ENCODE measurements at places on chromosomes 12 and 14.
A peak's percentile ranks its signal among the peaks of the same experiment; 100 is the strongest.

- H3K36me3 ChIP-seq: no peaks in the 10 kb centered on the region
- no peak overlapping the region for H3K27ac ChIP-seq
- H3K4me1 ChIP-seq: no peaks in the 10 kb centered on the region
- H3K4me3 ChIP-seq: no peak overlapping the region
- DNase-seq: no peak
These were observed 1282.2 kb upstream of the USP15 start for GRCh38 chr12:60977966-60978365.

DNA sequence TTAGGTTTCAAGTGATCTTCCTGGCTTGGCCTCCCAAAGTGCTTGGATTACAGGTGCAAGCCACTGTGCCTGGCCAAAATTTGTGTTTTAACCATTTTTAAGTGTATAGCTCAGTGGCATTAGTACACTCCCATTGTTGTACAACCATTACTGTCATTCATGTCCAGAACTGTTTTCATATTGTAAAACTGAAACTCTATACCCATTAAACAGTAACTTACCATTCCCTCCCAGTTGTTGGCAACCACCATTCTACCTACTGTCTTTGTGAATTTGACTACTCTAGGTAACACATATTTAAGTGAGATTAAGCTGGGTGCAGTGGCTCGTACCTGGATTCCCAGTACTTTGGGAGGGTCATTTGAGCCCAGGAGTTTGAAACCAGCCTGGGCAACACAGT is 67.3 kb upstream of the KCNH3 start:
- H3K4me1 ChIP-seq: no peaks in the 10 kb centered on the region
- no peak overlapping the region for H3K4me3 ChIP-seq
- H3K27me3 ChIP-seq: no peaks in the 10 kb centered on the region
- no peaks in the 10 kb centered on the region for H3K36me3 ChIP-seq
- no peak for DNase-seq

- H3K4me1 ChIP-seq: no peaks in the 10 kb centered on the region
- no peaks in the 10 kb centered on the region for H3K36me3 ChIP-seq
- peaks cover 19% of the 10 kb centered on the region for H3K27me3 ChIP-seq
- no peak overlapping the region for H3K4me3 ChIP-seq
- DNase-seq: peak; percentile 47
- no peak overlapping the region for H3K27ac ChIP-seq
These were observed 170.2 kb downstream of the BCAT1 start for GRCh38 chr12:24778486-24779304.

DNA sequence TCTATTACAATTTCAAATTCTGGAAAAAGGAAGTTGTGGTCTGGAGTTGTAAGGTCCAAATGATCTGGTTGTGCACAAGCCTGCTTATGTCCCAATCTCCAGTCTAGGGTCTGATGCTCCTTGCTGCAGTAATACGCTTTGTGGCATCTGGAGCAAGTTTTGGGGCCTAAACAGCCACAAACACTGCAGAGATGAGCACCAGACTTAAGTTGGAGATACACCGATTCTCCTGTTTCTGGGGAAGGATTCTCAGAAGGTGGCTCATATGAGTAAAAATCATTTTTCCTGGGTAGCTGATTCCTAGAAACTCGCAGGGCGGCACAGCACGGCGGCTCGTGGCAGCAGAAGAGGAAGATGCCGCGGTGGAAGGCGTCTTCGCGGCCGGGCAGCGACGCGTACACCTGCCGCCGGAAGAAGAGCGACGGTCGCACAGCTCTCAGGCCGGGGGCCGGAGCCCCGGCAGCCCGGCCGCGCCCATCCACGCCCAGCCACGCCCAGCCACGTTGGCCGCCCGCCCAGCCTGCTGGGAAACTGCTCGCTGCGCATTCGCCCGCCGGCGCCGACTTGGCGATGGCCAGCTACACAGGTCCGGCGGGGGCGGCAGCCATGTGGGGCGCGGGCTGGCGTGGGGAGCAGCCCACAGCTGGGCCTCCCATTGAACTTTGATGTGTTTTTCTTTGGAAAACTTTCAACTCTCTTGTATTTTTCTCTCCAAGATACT is 129.0 kb downstream of the ASCL4 start:
- DNase-seq: peak; percentile 39
- peaks cover 34% of the 10 kb centered on the region for H3K27me3 ChIP-seq
- H3K27ac ChIP-seq: no peak overlapping the region
- no peaks in the 10 kb centered on the region for H3K36me3 ChIP-seq
- H3K4me3 ChIP-seq: peak overlapping the region; percentile 33

DNA sequence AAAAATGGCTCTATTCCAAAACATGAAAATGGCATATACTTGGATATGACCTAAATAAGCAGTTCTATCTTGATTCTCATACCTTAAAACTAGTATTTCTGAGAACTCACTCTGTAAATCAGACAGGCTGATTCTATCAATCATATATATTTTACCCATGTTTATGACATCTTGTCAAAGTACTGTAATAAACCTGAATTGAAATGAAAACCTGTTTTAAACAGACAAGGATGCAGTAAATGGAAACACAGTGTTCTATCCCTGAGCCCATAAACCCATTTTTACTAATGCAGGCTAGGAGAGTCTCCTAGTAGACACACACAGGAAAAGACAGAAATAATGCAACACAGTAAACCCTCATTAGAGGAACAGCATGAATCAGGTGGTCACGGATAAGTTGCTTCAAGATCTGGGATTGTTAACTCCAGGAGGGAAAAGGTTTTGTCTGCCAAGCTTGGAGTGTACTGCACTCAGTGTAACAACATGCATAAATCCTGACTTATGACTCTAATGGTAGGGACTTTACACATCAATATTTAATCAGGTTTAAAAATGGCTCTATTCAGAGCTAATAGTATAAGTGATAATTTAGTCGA is 93.6 kb upstream of the CPNE8 start:
- no peak overlapping the region for H3K4me3 ChIP-seq
- H3K36me3 ChIP-seq: no peaks in the 10 kb centered on the region
- DNase-seq: no peak

DNA sequence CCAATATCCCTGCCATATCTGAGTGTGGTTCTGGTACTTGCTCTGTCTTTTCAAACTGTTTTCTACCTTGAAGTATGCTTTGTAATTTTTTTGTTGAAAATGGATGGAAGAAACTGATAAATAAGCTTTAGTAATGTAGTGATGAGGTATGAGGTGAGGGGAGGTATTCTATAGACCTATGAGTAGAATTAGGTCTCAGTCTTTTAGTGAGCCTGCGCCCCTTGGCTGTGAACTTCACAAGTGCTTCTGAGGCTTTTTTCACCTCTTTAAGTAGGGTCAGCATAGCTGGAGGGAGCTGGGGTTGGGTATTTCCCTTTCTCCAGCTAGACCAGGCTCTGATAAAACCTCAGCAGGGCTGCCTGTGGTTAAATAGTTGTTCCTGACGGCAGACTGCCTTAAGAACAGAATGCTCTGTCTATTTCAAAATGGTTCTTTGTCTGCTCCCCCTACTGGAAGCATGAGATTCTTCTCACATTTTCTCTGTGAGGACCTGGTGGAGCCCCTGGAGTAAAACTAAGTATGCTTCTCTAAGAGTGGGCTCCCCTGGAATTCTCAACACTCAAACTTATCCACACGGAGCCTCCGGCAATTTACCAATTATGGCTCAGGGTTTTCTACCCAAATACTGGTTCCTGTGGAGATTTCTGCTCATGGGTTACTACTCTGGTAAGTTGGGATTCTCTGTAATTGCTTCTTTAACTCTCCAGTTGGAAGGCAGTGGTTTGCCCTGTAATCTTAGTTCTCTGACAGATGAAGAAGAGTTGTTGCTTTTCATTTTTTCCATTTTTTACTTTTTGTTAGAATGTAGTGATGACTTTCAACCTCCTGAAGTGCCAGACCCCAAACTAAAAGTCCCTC is 13.1 kb downstream of the KRT5 start:
- H3K4me1 ChIP-seq: no peaks in the 10 kb centered on the region
- no peak overlapping the region for H3K27ac ChIP-seq
- DNase-seq: peak; percentile 77
- H3K4me3 ChIP-seq: no peak overlapping the region
- no peaks in the 10 kb centered on the region for H3K36me3 ChIP-seq

- DNase-seq: no peak
- peaks cover 29% of the 10 kb centered on the region for H3K27me3 ChIP-seq
- H3K36me3 ChIP-seq: no peaks in the 10 kb centered on the region
- no peaks in the 10 kb centered on the region for H3K4me1 ChIP-seq
These were observed 1.5 kb downstream of the FLVCR2 start for GRCh38 chr14:75579882-75580281.

GRCh38 chr12:1559676-1560091 is 34.7 kb downstream of the FBXL14 start:
- no peaks in the 10 kb centered on the region for H3K27me3 ChIP-seq
- H3K27ac ChIP-seq: no peak overlapping the region
- H3K4me3 ChIP-seq: no peak overlapping the region
- no peak for DNase-seq

DNA sequence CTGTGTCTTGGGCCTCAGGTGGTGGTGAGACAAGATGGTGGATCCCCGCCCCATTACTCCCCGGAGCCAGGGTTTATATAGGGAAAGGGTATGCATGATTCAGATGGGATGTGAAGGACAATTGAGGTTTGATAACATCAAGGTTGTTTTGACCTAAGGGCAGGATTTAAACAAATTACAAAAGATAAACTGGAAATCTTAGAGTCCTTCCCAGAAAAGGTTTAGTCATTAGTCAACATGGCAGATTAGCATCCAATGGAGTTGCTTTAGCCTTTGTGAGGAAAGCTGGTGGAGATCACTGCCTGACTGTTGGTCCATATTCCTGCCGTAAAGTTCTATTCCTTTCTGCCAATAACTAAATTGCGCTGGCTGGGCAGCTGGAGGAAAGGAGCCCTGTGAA is 15.6 kb upstream of the FRMD6 start:
- peaks cover 43% of the 10 kb centered on the region for H3K4me1 ChIP-seq
- H3K27ac ChIP-seq: peak overlapping the region; percentile 96
- H3K27me3 ChIP-seq: no peaks in the 10 kb centered on the region
- DNase-seq: no peak
- no peaks in the 10 kb centered on the region for H3K36me3 ChIP-seq
- no peak overlapping the region for H3K4me3 ChIP-seq

GRCh38 chr12:114681116-114681871 is 2.7 kb downstream of the TBX3 start:
- no peaks in the 10 kb centered on the region for H3K27me3 ChIP-seq
- peak; percentile 80 for DNase-seq
- H3K4me1 ChIP-seq: peaks cover 31% of the 10 kb centered on the region
- peak overlapping the region; percentile 97 for H3K27ac ChIP-seq
- H3K4me3 ChIP-seq: peak overlapping the region; percentile 98
- peaks cover 24% of the 10 kb centered on the region for H3K36me3 ChIP-seq

DNA sequence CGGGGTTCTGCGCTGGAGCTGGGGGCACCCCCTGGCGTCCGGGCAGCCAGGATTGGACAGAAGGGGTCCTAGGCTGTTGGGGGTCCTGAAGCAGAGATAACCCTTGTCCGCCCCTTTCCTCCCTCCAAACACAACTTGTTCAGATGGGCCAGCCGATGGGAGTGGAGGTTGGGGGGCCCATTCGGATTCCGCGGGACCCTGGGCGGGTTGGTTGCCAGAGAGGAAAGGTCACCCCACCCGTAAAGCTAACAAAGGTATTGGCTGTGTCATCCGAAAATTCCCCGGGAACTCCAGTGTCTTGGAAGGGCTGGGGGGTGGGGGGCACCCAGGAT is 1.3 kb downstream of the FAM222A start:
- no peak for DNase-seq
- peaks cover 27% of the 10 kb centered on the region for H3K27me3 ChIP-seq
- H3K4me3 ChIP-seq: no peak overlapping the region
- H3K36me3 ChIP-seq: no peaks in the 10 kb centered on the region
